HFFc6 (cell line): ENCODE measurements at places on chromosomes 3 and 15. TPM values are rescaled to one million over a fixed set of nuclear protein-coding genes. Genes with fewer than 3 reads are reported as not detected.
A peak's percentile ranks its signal among the peaks of the same experiment; 100 is the strongest.

DNA sequence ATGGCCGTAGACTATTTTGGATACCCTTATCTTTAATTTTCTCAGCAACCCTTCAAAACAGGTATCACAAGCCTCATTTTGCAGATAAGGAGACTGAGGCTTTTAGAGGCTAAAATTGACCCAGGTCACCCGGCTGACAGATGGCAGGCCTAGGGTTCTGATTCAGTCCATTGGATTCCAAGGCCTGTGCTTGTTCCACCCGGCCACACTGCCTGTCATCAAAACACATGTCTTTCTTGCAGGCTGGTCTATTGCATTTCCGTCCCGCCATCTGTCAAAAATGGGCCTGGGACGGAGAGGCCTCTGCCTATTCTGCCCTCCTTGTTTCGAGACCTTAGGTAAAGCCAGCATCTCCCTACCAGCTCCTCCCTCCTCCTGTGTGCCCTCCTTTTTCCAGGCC is 8.1 kb downstream of the INAFM2 start:
- no peak overlapping the region; the same call in 1 of the 2 replicates for H3K4me3 ChIP-seq
- peaks cover 15% of the 10 kb centered on the region; the same call in 1 of the 2 replicates for H3K36me3 ChIP-seq
- H3K27ac ChIP-seq, result no peak overlapping the region; the same call in 1 of the 2 replicates
- peaks cover 7% of the 10 kb centered on the region for H3K27me3 ChIP-seq
- H3K4me1 ChIP-seq, result peaks cover 68% of the 10 kb centered on the region

DNA sequence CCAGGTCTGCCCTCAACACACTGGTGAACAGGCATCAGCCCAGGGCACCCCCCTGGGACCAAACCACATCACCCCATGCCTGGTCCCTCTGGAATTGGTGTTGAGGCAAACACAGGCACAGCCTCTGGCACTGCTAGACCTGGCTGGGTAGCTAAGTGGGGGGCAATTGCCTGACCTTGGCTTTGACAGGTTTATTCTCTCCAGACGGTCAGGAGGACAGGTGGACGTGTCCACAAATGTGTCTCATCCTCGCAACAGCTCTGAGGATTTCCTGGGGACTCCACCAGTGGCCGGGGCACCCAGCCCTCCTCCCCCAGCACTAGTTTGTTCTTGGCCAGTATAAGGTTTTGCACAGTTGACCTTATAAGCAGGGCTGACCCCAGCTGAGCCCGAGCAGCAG is 31.3 kb downstream of the TKT start:
- H3K4me1 ChIP-seq, result peaks cover 7% of the 10 kb centered on the region
- H3K27ac ChIP-seq, result no peak overlapping the region
- no peak overlapping the region for H3K4me3 ChIP-seq

DNA sequence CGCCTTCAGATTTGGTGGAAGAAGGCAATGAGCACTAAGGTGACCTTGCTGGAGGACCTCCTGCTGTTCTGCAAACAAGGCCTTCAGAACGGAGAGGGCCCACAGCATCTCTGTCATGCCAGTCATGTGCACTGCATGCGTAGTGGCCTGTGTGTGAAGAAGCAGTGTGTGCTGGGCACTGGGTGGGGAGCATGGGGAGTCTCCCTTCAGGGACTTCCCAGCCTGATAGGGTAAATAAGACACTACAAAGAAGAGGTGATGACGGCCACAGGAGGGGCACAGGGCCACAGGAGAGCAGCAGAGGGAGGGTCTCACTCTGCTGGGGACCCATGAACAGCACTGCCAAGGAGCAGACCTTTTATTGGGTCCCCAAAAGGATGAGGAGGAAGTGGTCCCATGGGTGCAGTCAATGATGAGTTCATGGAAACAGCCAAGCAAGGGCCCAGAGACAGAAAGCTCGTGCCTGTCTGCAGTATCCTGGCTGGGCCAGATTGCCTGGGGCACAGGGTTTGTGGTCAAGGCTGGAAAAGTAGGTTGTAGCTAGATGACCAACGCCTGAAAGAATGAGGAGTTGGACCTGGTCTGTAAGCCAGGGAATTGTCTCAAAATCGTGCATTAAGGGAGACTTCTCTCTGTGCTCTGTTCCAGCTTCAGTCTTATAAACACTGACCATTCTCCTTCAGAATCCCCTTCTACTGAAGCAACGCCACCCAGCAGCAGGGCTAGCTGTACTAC is 67.8 kb upstream of the SEC61A1 start:
- peak overlapping the region; percentile 51 for H3K4me3 ChIP-seq
- H3K36me3 ChIP-seq, result peaks cover 5% of the 10 kb centered on the region; the same call in 1 of the 2 replicates
- H3K27ac ChIP-seq, result peak overlapping the region; percentile 54

DNA sequence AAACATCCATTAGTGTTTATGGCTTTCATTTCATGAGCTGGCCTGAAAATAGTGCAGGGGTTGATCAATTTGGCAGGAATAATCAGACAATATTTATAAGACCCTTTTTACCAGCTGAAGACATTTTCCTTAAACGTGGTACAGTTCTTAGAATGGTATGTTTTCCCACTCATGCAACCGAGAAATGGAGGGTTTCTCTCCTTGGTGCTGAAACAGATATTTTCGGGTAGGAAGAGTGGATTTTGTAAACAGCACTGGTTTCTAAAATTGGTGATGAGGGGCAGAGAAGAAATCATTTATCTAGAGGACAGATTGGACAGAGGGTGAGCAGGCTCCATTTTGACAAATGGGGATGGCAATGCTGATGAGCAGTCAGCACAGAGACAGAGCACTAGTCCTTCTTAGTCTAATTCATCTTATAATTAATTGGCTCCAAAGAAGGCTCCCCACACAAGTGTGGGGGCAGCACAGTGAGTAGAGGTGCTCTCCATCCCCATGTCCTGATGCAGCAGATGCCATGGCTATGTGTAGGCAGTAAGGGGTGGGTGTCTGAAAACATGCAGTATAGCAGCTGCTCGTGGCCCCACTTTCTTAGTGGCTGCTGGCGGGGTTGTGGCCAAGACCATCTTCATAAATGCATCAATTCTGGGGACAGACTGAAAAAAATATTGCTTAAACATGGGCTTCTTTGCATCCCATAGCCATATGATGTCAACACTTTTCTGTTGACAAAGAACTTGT is 18.1 kb upstream of the SLC7A14 start:
- no peak for DNase-seq
- no peaks in the 10 kb centered on the region for H3K27me3 ChIP-seq
- H3K27ac ChIP-seq, result no peak overlapping the region
- no peaks in the 10 kb centered on the region for H3K36me3 ChIP-seq
- H3K4me3 ChIP-seq, result no peak overlapping the region

GRCh38 chr15:96336108-96336595 is 5.7 kb downstream of the NR2F2 start:
- H3K4me1 ChIP-seq, result peaks cover 36% of the 10 kb centered on the region
- H3K27me3 ChIP-seq, result peaks cover 31% of the 10 kb centered on the region
- H3K36me3 ChIP-seq, result peaks cover 96% of the 10 kb centered on the region
- H3K4me3 ChIP-seq, result peak overlapping the region; percentile 94

GRCh38 chr15:68778876-68779275 is 41.8 kb downstream of the ANP32A start:
- H3K4me3 ChIP-seq, result no peak overlapping the region
- peaks cover 12% of the 10 kb centered on the region for H3K27me3 ChIP-seq
- H3K4me1 ChIP-seq, result no peaks in the 10 kb centered on the region
- DNase-seq, result no peak
- no peak overlapping the region for H3K27ac ChIP-seq

Gene SEMA3F
- 22.0 to 32.8 TPM (median 31.2 TPM) in 3 replicates for total RNA-seq

Gene MLF1
- total RNA-seq, result 1.9 to 3.6 TPM (median 1.9 TPM) in 3 replicates
